Activated CD8-positive, alpha-beta memory T cell treated with anti-CD3 and anti-CD28 coated beads, Interleukin-2, amount 10 ng/mL, durations not matched to agents 7 days and 5 days (primary cell): ENCODE measurements at places on chromosomes 3 and 15. TPM values are rescaled to one million over a fixed set of nuclear protein-coding genes. Genes with fewer than 3 reads are reported as not detected.

GRCh38 chr3:67349551-67350174, 304.7 kb downstream of the SUCLG2 start:
- no peak for DNase-seq

DNA sequence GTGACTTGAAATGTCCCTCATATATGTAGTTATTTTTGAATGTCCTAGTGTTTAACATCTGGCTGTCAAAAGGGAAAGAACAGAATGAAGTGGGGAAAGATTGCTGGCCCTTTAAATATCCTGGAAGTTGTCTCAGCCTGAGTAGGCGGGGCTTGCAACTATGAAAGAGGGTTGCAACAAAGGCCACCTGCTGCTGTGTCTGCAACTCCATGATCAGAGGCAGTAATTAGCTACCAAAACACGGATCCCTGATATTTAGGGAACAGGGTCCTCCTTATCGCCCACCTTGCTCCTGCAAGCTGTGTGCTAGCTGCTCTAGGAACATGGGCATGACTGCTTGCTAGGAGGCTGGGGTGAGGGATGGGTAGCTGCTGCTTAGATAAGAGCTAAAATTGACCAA, 100.2 kb upstream of the CFAP20DC start:
- DNase-seq, result no peak

DNA sequence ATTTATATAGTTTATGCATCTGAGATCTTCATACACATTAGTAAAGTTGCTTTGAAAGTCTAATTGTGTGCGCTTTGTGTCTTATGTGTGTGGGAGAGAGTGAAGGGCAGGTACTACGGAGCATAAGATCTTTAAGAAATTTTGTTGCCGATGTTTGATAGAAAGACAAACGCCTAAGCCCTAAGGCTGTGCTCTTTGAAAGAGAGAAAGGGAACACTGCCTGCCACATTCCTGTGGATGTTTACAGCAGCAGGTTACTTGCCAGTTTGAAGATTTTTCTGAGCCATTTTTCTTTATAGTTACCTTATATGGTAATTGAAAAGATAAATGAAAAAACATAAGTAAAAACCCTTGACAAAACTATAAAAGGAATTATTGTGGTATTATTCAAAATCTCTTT, 17.0 kb downstream of the DTWD1 start:
- DNase-seq, result no peak

GRCh38 chr3:159910991-159911663, 77.5 kb upstream of the IL12A start:
- peak; percentile 47 for DNase-seq

DNA sequence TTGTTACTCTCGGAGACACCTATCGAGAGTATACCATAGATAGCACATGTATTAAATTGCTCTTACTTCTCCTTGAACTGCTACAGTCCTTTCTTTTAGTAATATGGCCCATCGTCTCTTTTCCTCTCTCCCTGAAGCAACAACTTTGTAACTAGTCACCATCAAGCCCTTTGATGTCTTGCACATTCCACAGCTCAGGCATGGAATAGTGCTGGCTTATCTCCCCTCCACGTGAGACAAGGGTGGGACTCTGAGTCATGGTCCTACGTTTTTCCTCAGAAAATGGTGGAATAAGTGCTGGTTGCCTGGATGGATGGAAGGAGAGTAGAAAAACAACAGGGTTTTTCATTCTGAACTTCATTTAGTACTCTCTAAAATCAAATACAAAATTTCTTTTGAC, 163.3 kb upstream of the MBNL1 start:
- DNase-seq, result no peak

GPR87 gene
- total RNA-seq, result 0.40 TPM
